ENCODE measurements at places on chromosomes 5 and 9. TPM values are rescaled to one million over a fixed set of nuclear protein-coding genes. Genes with fewer than 3 reads are reported as not detected.

GRCh38 chr5:154055201-154055600, 16.4 kb downstream of the MFAP3 start:
- no peak for DNase-seq

DNA sequence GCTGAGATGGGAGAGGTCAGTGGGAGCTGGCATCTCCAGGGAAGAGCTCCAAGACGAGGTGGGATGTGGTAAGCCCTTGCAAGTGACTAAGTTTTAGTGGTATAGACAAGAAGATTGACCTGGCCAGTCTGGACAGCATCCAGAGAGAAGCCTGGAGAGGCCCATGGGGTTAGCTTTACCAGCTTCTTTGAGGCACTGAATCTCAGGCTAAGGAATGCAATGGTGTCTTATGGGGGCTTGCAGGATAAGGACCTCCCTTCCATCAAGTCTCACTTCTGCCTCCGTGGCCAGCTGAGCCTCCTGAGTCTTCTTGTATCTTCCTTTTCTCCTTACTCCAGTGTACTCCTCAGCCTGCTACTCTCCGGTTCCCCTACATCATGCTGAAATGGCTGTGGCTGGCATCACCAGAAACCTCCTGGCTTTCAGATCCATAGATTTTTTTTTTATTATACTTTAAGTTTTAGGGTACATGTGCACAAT, 56.5 kb upstream of the JADE2 start:
- no peak for DNase-seq

DNA sequence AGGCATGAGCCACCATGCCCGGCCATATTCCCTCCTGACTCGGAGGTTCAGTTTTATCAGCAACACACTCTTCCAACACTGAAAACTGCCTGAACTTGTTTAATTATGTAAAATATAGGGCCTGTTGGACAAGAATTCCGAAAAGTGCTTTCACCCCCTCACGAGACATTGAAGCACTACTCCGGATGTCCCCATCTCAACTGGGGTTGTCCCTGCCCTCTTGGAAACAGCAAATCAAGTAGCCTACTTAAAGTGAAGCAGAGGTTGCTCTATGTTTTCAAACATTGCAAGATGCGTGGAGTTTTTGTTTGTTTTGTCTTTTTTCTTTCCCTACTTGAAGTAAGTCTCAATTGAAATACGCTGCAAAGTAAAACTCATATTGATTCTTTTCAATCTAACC, 7.6 kb downstream of the PTGER4 start:
- DNase-seq, result no peak

DNA sequence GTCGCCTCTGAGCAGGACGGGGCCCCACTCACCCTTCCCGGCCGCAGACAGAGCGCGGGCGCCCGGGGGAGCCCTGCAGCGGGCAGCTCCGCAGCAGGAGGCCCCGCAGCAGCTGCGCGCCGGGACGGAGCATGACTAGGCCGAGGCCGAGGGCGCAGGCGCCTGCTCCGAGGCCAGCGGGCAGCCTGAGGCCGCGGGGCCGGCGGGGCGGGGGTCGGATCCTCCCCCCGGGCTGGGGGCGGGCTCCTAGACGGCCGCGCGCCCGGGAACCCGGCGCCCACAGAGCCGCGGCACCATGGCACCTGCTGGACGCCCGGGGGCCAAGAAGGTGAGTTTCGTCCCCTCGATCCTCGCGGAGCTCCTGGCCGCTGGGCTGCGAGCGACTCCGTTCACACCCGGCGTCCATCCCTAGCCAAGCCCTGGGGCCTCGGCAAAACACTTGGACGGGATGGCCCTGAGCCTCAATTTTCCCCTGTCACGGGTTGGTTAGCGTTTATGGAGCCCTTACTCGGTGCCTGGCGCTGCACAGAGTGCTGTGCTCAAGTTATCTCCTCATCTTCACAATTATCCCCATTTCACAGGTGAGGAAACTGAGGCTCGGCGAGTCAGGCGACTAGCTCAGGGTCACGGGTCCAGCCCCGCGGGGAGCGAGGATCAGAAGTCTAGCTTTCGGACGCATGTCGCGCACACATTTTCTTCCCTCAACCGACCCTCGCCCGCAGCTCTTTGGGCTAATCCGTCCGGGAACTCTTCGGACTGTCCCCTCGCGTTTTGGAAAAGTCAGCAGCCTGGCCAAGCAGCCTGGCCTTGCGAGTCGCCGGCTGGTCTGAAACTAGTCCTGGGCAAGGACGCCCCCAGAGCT, at the start of the genes BHMT2 and DMGDH:
BHMT2 (plus strand) TSS at position 280 of the 862 bp plus-strand sequence; CDS start at position 296, 16 bp downstream.
DMGDH (minus strand) TSS at position 187 of the 862 bp plus-strand sequence; CDS start at position 133, 54 bp downstream.
- no peak for DNase-seq

- DNase-seq, result peak; percentile 45
Observed at GRCh38 chr5:139745132-139745799, 50.3 kb upstream of the PSD2 start.

- DNase-seq, result no peak
Observed at GRCh38 chr9:135992486-135993408, 31.6 kb upstream of the UBAC1 start.

GRCh38 chr9:17031546-17031945, 103.3 kb upstream of the CNTLN start:
- DNase-seq, result no peak

- DNase-seq, result no peak
Observed at GRCh38 chr5:66830636-66831035, 234.4 kb downstream of the MAST4 start.

GRCh38 chr9:37974506-37975173, 70.7 kb upstream of the SLC25A51 start:
- DNase-seq, result no peak

The KIF20A gene
- 82.9 TPM for total RNA-seq

The FYB1 gene
- total RNA-seq, result not detected

The POU5F2 gene
- 0.07 TPM for total RNA-seq

The FST gene
- 0.14 TPM for total RNA-seq

The IRX2 gene
- 17.2 TPM for total RNA-seq

The OGN gene
- not detected for total RNA-seq

The C9orf153 gene
- not detected for total RNA-seq

The CAMLG gene
- total RNA-seq, result 20.6 TPM
